Fibroblast of skin of left quadriceps (primary cell): ENCODE measurements at places on chromosomes 7 and 10.

GRCh38 chr10:31679936-31680335, 248.7 kb downstream of the ARHGAP12 start:
- no peak for DNase-seq

DNA sequence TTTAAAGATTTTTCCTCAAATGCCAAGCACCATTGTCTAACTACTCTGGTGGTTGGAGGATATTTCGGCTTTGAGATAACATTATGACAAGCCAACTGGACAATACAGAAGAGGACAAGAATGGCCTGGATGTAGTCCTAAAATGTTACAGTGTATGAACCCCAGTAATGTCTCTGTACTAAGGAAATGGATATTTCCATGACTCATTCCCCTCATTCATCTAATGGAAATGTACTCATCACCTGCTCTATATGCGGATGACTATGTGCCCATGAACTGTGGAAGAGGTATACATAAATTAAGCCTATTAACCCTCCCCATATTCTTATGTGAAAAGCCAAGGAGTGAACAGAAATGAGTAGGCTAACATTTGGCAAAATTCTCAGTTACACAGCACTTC, 207.9 kb downstream of the CACNA2D1 start:
- DNase-seq, result peak; percentile 7

DNA sequence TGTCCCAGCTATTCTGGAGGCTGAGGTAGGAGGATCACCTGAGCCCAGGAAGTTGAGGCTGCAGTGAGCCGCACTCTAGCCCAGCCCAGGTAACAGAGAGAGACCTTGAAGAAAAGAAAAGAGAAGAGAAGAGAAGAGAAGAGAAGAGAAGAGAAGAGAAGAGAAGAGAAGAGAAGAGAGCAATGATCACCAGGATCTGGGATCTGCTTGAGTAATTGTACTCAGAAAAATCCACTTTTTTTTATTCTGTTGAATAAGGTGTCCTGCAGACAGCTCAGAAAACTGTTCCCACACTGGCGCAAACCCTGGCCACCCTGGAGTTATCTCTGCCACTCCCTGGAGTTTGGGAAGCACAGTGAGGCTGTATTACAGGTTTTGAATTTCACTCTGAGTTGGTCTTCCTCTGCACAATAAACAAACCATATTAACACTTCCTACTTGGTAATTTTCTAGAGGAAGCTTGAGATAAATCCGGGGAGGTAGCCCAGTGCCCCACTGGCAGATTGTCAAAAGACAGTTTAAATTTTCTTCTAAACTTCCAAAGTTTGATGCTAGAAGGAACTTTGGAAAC, 9.6 kb upstream of the OAT start:
- DNase-seq, result no peak

DNA sequence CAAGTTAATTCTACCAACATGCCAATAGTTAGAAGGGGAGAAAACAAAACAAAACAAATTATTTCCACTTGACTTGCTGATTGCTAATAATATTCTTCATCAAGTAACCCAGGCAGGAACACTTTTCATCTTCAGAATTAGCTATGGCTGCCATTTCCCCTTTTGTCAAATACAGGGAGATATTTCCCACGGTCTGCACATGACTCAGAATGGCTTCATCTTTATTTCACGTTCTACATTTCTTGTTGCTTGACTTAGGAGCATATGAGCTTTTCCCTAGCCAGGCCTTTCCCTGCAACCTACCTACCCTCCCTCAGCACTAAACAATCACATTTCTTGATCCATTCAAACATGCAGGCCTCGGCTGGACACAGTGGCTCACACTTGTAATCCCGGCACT, 6.5 kb downstream of the CPVL start:
- DNase-seq, result no peak

- no peak for DNase-seq
Measured at GRCh38 chr10:60305380-60305892, 84.2 kb downstream of the ANK3 start.

DNA sequence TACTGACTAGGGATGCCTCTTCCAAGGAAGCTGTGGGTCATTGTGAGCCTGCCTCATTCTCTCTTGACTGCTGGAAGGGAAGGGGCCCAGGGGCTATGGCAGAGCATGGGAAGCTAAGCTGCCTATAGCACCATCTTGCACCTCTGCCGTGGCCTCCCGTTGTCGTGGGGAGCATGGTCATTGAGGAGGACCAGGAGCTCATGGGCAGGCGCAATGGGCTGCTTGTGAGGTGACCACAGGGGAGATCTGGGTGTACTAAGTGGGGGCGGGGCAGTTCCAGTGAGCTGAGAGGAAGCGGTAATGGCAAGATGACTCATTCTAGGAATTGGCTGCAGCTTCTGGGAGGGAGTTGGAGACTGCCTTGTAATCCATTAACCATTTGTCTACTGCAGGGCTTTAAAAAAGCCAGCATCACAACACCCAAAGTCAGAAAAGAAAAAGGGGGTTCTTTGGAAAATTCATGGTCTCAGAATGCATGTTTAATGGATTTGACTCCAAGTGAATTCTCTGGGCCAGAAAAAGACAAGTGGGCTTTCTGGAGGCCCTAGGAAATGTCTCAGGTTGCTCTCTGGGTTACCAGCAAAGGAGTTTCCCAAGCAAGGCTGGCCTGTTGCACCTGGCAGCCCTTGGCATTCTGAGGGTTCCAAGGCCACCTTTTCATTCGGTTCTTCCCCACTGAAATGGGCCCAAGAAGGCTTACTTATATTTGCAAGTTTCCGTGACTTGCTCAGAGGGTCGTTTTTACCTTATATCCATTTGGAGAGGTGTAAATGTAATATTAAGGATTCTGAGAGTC, 3.6 kb downstream of the DUSP5 start:
- peak; percentile 82 for DNase-seq

DNA sequence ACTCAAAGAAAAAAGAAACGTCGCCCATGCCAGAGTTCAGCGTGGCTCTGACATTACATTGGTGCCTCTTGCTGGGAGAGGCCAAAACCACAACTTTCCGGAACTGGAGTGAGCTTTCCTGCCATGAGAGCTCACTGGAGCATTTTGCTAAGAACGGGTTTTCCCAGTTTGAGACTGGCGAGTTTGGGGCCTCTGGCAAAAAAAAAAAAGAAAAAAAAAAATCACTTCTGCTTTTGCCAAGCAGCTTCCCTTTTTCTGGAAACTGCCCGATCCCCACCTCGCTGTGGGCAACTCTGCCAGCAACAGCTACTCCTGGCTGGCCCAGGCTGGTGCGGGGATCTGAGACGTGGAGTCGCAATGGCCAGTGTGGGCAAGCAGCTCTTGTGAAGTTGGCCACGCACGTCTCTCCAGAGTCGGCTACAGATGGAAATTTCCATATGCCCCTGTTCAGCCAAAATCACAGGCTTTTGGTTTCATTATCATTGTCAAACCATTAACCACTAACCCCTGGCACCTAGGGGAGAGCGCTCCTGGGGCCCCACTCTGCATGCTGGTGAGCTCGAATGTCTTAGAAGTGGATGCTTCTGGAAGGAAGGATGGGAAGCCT, 25.7 kb downstream of the PRKAG2 start:
- DNase-seq, result no peak

GRCh38 chr7:69518705-69519077, 79.6 kb upstream of the AUTS2 start:
- no peak for DNase-seq

GRCh38 chr7:46707973-46708372, 786.9 kb upstream of the IGFBP3 start:
- DNase-seq, result no peak

DNA sequence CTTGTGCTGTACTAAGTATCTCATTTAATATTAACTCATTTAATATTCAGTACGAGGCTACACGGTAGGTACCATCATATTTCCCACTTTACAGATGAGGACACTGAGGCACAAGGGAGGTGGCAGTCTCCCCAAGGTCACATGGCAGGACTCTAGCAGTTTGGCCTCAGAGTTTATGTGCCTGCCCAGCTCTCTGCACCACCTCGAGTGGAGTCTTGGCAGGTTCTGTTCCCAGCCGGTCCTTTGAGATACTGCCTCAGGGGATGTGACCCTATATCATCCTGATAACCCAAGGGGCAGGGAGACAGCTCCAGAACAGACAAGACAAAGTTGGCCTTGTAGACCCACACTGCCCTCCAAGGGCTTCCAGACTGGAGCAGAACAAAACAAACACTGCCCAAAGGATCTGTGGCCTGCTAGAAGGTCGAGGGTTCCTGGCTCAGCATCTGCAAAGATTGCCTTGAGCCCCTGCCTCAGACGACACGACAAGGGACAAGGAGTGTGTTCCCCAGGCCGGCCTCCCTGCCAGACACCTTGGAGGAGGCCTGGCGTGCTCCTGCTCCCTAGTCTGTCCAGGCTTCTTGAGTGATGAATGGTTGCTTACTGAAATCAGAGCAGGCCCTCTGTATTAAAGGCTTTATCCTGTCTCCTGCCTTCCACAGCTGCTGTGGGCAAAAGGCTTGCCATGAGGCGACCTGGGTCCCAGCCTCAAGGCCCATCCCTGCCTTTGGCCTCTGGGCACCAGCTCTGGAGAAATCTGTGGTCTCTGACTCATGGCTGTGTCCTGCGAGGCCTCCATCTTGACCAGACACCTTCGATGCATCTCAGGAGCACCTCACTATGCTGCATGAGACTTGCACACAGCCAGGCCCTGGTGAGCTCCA, 3.9 kb upstream of the PWWP2B start:
- DNase-seq, result no peak

DNA sequence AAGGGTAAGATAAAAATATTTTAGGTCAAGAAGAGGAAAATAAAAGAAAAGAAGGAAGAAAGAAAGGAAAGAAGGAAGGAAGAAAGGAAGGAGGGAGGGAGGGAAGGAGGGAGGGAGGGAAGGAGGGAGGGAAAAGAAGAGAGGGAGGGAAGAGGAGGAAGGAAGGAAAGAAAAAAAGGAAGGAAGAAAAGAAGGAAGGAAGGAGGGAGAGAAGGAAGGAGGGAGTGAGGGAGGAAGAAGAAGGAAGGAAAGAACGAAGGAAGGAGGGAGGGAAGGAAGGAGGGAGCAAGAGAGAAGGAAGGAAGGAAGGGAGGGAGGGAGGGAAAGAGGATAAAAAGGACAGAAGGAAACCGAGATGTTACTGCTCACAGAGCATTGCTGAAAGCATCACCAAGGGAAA, 209.5 kb upstream of the PITRM1 start:
- DNase-seq, result no peak

- DNase-seq, result no peak
Measured at GRCh38 chr7:43905956-43906330, 453 bp downstream of the URGCP start.

GRCh38 chr7:12985752-12986151, 298.3 kb downstream of the ARL4A start:
- DNase-seq, result no peak

DNA sequence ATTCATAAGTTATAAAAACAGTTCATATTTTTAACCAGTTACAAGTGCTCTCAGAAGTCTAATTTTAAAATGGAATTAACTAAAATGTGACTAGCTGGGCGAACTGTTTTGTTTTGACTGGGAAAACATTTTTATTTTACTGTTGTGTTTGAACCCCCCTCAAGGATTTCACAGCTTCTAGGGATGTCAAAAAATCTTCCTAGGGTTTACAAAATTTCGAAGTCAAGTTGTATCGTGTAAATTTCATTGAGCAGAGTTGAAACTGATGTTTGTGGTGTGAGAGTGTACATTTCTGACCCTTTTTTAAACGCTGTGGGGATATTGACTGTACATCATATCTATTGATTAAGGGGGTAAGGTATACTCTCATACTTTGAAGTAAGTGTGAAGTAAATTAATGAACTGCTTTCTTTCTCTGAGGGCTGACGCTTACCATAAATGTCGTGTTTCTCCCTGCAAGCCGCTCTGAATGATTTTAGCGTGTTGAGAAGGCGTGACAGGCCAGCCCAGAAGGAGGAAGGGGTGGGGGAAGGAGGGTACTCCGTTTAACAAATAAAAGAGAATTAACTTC, 1.8 kb upstream of the SP8 start:
- DNase-seq, result no peak

DNA sequence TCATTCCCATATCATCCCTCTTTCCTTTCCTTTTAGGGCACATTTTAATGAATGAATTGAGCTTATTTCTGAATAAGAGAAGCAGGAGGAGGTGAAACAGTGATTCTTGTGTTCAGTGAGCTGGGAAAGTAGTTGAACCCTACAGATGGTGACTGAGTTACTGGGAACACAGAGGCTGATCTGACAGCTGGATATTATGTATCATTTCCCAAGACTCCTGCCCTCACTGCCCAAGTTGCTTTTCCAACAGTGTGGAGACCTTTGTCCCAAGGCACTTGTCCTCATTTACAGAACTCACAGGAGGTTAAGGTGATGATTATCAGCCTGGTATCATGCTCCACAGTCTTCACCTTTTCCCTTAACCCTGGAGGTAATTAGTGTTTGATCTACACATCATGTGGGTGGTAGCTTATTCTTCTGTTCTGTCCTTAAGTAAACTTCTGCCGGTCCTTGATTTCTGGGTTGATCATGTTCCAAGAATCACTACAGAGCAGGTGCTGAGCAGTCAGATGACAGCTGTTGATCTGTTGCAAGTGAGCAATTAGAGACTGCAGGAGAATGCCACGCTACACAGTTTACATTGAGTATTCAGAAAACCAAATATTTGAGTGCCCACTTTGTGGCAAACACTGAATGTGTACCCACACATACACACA, 2.6 kb downstream of the PRLHR start:
- DNase-seq, result no peak

DNA sequence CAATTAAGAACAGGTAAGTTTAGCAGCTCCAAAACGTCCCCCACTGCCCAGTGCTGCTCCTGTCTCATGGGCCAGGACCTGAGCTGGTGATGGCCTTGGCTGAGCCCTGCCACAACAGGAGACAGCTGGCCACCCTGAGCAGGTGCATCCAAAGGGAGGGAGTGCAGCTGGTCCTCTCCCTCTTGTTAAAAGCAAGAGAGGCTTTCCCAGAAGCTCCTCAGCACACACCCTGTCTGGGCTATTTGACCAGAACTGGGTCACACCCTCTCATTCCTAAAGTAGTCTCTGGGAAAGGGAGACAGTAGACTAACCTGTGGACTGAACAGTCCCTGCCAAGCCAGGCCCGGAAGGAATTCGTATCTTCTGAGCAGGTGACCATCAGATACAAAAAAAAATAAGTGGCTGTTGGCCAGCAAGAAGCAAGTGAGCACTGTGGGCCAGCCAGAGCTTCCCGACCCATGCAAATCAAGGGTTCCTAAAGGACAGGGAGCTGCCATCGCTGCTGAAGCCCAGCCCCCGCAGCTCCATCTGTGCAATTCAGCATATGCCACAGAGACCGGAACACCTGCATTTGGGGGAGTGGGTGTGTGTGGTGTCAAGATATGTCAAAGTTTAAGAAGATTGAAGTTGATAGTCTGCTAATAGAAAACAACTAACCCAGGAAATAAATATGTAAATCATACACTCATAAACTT, 2.1 kb upstream of the TMEM72 start:
- no peak for DNase-seq

DNA sequence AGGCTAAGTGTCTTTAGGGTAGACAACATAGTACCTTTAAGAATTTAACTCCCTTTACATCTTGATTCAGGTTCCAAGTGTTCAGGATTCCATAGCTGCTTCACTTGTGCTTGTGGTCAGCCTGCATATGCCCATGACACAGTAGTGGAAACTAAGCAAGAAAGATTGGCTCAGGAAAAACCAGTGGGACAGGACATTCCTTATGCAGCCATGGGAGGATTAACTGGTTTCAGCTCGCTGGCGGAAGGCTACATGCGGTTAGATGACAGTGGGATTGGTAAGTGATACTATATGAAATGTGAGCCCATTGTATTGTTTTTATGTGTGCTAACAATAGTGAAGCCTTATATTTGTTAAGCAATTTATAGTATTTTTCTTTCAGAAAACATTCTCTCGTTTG, 11.3 kb downstream of the FAM221A start:
- DNase-seq, result no peak
